Mammary epithelial cell (primary cell): ENCODE measurements at places on chromosomes 7 and 10.

GRCh38 chr10:120833222-120833928 lies 17.8 kb upstream of the WDR11 start:
- DNase-seq, result peak; percentile 8

GRCh38 chr7:154512121-154512833 lies 460.1 kb downstream of the DPP6 start:
- DNase-seq, result no peak

DNA sequence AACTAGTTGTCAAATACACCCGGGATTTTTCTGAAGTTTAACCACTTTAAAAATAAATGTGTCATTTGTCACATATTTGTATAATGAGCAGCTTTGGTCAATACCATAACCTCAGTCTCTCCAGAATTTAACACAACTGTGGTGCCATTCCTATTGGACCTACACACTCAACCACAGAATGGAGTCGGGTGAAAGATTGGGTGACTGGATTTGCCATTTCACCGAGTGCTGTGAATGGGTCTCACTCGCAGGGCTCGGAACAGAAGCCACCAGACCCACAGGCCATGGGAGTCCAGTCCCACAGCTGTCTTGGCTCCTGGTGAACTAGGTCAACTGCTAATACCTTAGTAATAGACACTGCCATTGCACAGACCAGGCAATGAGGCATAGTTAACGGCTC lies 298.4 kb downstream of the CCDC3 start:
- no peak for DNase-seq

DNA sequence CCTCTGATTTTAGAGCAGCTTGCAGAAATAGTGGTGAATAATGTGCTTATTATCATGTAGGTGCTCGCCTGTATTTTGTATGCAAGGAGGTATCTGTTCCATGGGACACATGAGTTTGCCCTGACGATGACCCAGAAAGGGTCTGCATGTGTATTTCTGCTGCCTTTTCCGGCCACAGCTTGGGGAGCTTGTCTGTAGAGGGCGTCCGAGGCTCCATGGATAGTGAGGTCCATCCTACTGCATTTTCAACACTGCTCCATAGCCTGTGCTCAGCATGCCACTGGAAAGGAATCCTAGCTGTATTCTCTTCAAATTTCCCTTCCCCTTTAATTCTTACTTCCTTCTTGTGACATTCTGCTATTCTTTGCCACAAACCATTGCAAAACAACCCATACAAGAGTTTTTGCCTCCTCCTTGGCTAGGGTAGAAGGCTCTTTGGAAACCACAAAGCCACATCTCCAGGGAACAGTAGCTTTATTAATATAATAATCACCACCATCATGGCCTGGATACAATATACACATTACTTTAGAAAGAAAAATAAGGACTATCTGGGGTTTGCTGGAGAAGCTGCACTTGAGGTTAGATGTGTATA lies 127.7 kb downstream of the DYNC1I1 start:
- DNase-seq, result no peak

GRCh38 chr10:120336911-120337540 lies 120.0 kb upstream of the PLPP4 start:
- peak; percentile 45 for DNase-seq

GRCh38 chr10:34358729-34359434 lies 456.2 kb downstream of the PARD3 start:
- no peak for DNase-seq

DNA sequence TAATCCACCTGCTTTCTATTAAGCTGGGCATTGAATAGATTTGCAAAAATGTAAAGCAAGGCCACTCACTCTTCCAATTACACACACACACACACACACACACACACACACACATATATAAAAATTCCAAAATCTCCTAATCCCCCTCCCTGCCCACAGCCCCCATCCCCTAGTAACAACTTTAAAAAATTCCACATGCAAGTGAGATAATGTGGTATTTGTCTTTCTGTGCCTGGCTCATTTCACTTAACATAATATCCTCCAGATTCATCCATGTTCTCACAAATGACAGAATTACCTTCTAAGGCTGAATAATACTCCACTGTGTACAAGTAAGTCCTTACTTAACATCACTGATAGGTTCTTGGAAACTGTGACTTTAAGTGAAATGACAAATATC lies 24.2 kb downstream of the SH2D4B start:
- no peak for DNase-seq

GRCh38 chr10:100803492-100803891 lies 58.1 kb downstream of the PAX2 start:
- no peak for DNase-seq

DNA sequence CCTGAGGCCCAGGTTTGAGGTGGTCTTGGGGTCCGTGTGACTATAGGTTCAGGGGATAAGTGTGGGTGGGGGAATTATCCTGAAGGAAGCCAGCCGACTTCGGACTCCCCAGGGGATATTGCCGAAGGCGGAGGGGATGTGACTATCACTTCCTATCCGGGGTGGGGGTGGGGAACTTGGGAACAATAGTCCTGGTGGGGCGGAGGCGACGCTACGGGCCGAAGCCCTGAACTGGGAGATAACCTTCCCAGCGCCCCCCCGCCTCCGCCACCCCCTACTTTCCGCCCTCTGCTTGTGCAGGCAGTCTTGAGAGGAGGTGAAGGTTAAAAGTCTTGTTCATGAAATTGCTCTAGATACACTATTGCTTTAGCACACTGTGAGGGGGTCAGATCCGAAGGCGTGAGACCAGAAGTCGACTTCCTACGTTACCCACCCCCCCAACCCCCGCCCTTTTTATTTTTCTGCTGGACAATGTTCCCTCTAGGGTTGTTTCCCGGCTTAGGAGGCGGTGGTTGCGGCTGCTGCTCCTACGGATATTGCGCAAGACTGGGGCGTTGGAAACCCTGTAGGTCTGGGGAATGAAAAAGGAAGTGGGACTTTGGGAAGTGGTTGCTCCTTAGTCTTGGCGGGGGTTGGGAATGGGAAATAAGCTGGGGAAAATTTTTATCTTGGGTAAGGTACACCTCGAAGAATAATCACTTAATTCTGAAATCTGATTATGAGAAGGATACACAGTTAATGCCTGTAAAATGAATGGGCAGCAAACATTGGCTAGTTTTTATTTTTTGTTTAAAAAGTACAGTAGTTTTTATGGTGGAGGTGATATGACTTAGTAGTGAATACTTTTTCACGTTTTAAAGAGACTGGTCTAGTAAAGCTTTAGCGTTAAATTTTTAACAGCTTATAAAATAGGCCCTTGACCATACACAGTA lies 1.5 kb downstream of the PTPN12 start:
- DNase-seq, result peak; percentile 89

- DNase-seq, result peak; percentile 81
Measured at GRCh38 chr10:97724341-97724941, 10.9 kb downstream of the MARVELD1 start.

- DNase-seq, result peak; percentile 78
Measured at GRCh38 chr7:75892634-75893272, 13.9 kb downstream of the RHBDD2 start.

DNA sequence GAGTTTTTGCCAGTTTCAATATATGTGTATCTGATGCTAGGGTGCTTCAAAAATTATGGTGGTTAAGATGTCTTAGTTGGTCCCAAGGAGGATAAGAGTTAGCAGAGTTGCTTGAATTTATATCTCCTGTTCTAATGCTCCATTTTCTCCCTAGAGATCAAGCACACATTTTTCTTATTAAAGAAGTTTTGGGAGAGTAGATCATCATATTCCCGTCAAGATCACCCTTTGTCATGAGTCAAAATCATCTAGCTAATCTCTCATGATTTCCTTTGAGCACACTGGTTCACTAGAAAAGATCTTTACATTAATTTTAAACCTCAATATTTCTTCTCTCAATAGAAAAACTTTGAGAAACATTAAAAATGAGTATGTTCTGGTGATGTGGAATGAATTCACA lies 429.9 kb upstream of the SEMA3A start:
- DNase-seq, result no peak

DNA sequence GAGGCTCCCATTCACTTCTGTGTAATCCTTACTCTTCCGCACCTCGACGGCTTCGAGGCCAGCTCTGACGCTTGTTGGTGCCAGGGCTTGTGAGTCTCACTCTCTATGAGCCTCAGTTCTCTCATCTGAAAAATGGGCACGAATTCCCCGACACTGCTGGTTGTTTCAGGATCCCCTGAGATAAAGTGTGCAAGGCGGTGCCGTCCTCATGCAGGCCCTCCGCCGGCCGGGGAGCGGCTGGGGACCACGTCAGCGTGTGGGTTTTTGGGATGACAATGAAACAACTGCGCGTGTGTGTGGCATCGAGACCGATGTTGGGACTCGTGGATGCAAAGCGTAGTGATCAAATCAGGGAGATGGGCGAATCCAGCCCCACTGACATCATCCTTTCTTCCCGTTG lies 75.6 kb downstream of the FOXL3 start:
- DNase-seq, result no peak

DNA sequence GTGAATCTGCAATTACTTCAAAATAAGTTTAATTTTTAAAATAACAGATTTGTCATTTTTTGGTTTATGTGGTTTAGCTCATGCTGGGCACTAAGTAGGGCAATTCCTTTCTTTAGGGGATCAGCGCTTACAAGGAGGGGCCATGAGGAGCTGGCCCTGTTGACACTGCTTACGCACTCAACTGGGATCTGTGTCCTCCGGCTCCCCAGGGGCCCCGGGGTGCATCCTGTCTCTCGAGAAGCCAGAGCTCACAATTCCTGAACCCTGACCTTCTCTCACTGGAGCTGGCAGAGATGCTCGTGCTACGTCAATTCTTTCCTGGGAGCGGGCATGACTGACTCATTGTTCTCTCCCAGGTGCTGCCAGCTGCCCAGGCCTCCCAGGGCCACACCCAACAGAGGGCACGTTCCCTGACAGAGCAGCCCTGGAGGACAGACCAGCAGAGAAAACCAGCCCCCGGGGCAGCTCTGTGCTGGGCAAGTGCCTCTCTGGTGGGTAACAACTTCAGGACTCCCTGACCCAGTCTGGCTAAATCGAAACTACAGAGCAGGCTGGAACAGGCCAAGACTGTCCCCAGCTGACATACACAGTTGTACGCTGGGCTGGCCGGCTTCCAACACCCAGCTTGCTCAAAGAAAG lies 36.8 kb downstream of the CTBP2 start:
- peak; percentile 100 for DNase-seq

DNA sequence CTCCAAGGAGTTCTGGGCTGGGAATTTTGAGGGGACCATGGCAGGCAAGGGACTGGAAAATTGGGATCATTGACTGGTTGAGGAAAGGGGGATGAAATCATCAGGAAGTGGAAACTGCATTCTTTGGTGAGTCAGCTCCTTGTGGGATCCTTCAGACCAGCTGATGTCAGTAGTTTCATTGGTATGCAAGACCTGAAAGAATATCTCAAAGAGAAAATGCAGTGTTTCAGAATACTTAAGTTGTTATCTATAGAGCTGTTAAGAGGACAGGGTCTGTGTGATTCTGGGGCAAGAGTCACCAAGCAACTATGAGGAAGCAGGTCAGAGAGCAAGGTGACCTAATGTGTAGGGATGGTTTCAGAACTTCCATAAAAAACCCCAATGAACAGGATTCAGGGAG lies 595.9 kb upstream of the AUTS2 start:
- no peak for DNase-seq

DNA sequence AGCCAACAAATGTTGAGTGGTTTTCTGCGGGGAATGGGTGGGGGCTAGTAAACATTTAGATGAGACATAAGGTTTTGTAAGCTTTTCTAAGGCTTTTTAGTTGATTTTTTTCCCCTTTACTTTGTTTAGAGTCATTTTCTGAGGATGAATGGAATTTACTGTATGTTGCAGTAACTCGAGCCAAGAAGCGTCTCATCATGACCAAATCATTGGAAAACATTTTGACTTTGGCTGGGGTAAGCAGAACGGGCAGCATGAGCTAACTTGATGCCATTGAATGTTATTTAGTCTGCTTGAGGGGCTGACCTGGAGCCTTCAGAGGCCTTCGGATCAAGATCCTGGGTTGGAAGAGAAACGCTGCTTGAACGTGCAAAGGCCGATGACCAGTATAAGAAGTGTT lies 37.3 kb downstream of the FBH1 start:
- DNase-seq, result no peak

GRCh38 chr7:29896685-29897411 lies 90.5 kb downstream of the WIPF3 start:
- no peak for DNase-seq

DNA sequence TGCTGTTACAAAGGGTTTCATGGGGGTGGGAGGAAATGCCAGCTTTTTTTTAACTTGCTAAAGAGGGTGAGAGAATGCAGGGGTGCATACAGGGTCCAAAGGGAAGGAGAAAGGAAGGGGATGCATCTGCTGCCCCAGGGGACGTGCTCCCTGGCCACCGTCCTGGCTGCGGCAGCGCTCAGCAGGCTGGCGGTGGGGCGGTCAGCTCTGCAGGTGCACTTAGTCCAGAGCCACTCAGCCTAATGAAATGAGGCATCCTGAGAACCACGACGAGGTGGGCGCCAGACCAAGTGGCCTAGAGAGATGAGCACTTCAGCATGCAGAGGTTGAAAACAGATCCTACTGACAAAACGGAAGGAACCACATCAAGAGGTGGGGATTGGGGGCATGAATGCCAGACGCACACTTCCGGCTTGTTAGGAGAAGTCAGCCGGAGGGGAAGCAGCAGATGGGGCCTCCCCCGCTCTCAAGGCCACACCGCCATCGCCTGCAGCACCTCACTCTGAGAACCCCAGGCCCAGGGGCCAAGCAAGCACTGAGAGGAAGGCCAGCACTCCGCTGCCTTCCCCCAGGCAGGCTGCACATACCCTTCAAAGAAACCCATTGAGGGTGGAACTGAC lies 94.5 kb downstream of the MAD1L1 start:
- no peak for DNase-seq

GRCh38 chr10:34369120-34369519 lies 446.0 kb downstream of the PARD3 start:
- no peak for DNase-seq

- no peak for DNase-seq
Measured at GRCh38 chr10:106147021-106147420, 1017.5 kb downstream of the SORCS1 start.

- DNase-seq, result no peak
Measured at GRCh38 chr7:133051066-133051465, 30.8 kb downstream of the CHCHD3 start.

GRCh38 chr10:62025901-62026879 lies 124.7 kb downstream of the ARID5B start:
- peak; percentile 82 for DNase-seq

- DNase-seq, result no peak
Measured at GRCh38 chr7:66054063-66054462, 21.6 kb upstream of the ASL start.
